GM06990 (cell line): ENCODE measurements at places on chromosomes 2 and 18.

- no peak for DNase-seq
Measured at GRCh38 chr2:117832905-117833613, 18.6 kb downstream of the DDX18 start.

DNA sequence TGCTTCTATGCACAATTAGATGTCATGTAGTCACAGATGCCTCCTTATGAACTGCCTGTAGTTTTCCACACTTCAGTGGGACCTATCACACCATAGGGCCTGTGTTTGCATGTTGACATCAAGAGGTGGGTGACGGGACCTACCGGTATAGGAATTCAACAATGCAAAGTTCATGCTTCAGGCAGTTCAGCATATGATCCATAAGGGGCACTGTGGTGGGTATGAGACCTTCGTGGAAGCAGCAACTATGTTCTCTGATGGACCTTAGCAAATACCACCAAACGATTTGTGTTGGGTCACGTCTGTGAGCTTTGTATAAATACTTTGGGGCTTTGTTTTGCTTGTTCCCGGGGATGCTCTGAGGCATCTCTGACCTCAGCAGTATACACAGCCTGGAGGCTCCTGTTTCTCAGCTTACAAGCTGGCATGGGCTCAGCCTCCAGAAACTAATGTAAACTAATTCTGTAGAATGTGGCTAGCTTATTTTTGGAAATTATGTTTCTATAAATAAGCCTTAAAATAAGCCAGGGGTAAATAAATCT is 111.6 kb downstream of the DTNA start:
- no peak for DNase-seq

GRCh38 chr2:62287282-62287681 is 91.4 kb downstream of the B3GNT2 start:
- no peak for DNase-seq

- DNase-seq: peak; percentile 72
Measured at GRCh38 chr2:130336877-130337734, 5.6 kb upstream of the IMP4 start.

- no peak for DNase-seq
Measured at GRCh38 chr2:105929516-105929915, 184.8 kb downstream of the NCK2 start.

- DNase-seq: no peak
Measured at GRCh38 chr18:10414293-10414842, 40.1 kb upstream of the APCDD1 start.

DNA sequence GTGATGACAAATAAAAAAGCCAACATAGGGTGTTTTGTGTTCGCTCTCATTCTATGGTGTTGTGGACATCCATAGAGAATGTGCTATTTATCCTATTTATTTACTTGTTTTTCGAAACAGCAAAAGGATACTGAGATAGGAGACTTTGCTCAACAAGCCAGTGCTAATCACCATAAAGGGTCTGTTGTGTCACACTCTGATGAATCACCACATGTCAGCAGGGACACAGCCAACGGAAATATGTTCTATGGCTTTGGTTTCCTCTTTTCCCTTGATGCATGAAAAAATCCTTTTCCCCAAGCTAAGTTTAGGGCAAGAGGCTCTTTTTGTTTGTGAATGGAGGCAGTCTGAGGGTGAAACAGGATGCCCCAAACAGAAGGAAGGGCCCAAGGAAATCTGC is 154.3 kb downstream of the RNF152 start:
- DNase-seq: no peak

- no peak for DNase-seq
Measured at GRCh38 chr18:62045316-62045715, 141.5 kb downstream of the PIGN start.

- no peak for DNase-seq
Measured at GRCh38 chr2:111676291-111676822, 207.6 kb downstream of the ANAPC1 start.

DNA sequence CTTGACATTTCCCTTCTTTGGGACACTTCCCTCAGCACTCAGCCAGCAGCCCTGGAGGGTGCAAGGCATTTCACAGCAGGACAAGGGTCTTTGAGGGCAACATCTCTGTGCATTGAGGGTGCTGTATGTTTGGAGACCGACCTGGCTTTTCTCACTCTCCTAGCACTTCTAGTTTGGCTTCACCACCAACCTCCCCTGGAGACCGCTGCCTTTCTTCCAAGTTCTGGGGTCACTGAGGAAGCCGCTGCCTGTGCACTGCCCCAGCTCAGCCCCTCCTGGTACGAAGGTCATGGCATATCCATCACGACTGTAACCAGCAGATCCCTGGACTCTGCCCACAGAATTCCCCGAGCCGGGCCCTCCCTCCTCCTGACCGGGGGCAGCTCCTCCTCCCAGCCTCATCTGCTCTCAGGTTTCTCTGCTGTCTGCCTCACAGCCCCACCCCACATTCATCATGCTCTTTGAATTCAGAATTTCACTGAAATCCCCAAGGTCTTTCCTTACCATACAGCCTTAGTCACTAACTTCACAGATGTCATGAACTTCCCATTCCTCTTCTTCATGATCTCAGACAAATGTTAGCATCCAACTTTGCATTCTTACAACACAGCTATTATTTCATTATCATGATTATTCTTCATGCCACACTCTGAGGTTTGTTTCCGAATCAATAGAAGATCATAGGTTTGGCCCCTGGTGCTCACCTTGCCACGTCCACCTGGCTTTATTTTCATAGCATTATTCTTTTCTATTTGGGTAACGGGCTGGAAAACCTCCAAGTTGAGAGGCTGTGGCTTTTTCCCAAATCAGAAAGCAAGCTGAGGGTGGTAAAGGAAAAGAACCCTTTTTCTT is 113.0 kb upstream of the COPS8 start:
- DNase-seq: no peak

DNA sequence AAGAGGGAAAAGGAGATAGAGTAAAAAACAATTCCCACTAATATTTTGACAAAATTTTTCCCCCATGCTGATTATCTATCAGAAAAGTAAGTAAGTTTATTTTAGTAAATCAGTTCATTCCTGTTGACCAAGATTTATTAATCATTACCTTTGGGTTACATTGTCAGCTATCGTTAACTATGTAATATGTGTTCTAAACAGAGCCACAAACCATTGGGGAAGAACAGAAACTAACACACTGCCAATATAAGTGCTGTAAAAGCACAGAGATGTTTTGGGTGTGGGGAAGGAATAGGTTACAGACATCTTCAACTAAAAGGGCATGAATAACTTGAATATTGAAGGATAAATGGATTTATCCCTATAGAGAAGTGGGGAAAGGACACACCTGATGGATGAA is 42.5 kb upstream of the ACADL start:
- DNase-seq: no peak

DNA sequence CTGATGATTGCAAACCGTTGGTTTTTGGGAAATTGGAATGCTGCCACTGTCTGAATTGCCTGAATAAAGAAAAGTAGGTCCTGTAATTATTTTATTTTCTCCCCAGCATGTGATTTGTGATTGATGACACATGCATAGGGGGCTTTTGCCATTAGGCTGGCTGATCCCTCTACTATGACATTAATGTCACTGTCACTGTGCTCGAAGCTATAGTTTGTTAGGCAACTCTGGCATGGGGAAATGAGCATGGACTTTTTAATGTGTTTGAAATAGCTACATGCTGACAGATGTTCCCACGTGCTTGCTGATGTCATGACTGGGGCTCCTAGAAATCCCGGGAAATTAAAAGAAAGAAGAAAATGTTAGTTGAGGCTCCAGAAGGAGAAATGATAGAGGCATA is 99.1 kb downstream of the HRH4 start:
- no peak for DNase-seq

GRCh38 chr2:83368461-83368860 is 1090.6 kb downstream of the SUCLG1 start:
- DNase-seq: no peak

DNA sequence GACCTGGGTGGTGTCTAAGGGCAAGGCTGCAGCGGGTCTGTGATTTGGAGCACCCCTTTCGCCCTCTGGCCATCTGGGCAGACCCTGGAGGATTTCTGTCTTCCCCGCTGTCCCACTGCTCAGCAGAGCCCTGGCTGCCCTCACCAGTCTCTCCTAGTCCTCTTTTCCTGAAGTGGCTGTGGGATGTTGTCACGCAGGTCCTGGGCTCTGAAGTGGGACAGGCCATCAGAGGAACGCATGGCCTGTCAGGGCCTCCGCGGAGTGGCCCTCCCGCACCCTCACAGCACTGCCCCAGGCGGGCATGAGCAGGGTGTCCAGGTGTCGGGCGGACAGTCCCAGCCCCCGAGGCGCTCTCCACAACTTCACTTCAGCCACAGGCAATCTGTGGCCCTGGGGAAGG is 1.1 kb upstream of the TMEM185B start:
- DNase-seq: no peak

DNA sequence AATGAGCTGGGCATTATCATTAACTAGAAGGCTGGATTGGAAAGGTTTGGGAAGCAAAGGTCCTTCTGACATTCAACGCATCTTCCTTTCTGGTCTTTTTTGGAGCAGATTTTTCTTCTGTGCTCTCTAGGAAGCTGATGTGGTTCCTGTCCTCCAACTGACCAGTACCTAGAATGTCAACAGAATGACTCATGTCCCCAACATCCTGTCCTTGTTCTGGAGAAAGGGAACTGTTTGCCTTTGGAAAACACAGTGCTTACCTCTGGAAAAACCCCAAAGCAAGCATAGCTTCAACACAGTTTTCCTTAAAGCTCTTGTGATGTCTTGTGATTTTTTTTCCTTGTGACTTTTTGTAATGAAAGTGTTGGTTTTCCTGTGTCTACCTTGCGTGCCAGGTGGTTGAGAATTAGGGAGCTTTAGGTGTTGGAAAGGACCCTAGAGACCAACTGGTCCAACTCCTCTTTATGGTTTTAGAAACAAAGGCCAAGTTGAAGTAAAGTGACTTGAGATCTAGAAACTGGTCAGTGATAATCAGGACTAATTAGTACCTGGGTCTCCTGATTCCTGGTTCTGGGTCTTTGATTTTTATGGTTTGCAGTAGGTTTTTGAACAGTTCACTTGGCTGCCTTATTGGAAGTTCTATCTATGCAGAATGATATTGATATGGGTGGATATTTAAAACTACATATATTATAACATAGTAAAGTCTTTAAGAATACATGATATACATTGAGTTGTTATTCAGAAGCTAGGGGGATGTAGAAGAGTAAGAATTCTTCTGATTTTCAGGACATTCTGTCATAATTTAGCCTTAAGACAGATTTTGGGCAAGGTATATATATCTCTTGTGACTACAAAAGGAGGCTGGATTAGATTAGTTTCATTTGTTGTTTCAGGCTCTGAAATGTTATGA is 70.5 kb downstream of the FMNL2 start:
- no peak for DNase-seq

- no peak for DNase-seq
Measured at GRCh38 chr2:197894751-197895274, 90.4 kb downstream of the PLCL1 start.

DNA sequence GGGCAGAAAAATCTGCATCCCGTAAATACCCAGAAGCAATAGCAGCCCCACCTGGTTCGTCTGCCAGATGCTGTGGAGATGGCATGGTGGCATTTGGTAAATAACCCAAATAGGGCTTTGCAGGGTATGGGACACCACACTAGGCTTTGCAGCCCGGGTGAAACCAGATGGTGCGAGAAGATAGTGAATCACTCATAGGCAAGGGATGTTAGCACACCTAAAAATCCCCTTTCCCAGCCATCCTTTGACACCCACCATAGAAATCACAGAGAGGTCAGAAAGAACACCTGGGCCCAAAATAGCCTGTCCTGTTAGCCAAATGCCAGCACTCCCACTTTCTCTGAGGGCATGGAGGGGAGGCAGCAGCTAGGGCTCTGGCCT is 47.6 kb downstream of the BCL11A start:
- DNase-seq: no peak

DNA sequence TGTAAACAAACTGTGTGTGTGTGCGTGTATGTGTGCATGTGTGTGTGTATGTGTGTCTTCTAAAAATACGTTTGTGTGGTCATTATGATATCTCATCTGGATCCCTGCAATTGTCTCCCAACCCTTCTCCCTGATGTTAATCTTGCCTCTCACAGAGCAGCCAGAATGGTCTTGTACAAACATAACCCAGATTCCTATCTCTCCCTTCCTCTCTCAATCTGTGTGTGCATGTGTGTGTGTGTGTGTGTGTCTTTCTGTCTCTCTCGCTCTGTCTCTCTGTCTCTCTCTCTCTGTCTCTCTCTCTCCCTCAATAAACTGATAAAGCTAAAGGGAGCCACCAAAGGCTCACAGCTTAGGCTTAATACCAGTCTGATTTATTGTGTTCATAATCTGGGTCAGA is 210.8 kb downstream of the PAX3 start:
- DNase-seq: no peak

GRCh38 chr2:8552293-8552801 is 129.5 kb upstream of the ID2 start:
- no peak for DNase-seq

DNA sequence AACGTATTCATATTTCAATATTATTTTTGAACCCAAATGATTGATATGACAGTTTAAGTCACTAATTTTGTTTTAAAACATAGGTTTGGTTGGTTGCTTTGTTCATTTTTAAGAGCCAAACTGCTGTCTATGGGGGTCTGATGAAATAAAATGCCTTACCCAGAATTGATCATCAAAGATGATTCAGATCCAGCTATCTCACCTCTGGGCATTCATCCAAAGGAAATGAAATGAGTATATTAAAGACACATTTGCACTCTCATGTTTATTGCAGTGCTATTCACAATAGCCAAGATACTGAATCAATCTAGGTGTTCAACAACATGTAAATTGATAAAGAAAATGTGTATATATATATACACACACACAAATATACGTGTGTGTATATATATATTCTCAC is 326.9 kb upstream of the GULP1 start:
- DNase-seq: no peak

DNA sequence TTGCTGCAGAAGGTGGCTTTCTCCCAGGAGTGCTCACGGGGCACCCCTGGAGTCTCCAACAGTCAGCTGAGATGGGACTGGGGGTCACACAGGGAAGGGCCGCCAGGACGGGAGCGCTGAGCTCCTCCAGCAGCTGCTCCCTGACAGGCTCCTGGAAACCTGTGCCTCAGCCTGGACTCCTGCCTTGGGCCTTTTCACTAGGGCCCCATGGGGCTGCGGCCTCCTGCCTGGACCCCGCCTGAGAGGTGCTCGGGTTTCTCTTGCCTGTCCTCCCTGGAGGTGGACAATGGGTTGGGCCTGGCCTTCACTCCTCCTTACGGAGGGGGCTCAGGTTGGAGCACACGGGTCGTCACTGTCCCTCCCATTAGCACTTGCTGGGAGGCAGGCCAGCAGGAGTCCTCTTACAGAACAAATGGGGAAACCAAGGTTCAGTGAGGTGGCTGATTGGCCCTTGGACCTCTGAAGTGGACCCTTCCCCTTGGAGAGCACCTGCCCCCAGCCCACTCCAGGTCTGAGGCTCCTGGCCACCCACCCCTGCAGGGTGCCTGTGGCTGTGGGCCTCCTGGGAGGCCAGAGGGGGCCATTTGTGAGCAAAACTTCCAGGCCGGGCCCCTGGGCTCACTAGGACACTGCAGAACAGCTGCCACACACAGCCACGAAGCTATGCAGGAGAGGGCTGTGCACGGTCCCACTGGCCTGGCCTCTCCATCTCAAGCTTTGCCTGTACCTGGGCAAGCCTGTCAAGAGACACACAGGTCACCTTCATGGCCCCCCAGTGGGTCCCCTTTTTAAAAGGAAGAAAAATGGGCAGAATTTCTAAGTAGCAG is 57.1 kb upstream of the ODC1 start:
- no peak for DNase-seq

GRCh38 chr2:219624565-219624964 is 2.9 kb upstream of the SLC4A3 start:
- DNase-seq: no peak
